ENCODE measurements at places on chromosomes 5 and 9. TPM values are rescaled to one million over a fixed set of nuclear protein-coding genes. Genes with fewer than 3 reads are reported as not detected.

DNA sequence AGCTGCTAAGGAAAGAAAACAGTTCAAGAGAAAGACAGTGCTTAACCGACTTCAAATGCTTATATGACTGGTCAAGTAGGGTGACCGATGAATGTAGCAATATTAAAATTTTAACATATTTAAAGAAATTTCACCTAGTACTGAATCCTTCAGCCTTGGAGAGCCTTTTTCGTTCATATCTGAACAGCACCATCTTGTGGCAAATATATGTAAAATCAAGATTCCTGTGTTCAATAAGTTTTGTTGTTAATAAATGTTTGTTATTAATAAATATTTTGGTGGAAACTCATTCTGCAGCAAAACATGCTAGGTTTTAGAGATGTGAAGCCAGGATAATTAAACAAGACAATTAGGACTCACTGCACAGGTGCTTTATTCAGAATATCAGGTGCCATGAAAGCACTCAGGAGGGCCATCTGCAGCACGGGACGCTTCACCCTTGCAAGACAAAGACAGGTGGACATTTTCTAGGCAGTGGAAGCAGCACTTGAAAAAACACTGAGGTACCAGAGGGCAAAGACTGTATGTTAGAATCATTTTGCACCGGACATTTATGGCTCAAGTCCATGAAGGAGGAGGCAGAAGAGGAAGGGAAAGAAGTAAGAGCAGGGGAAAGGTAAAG, 15.6 kb downstream of the TICAM2 start:
- H3K27me3 ChIP-seq: no peaks in the 10 kb centered on the region
- H3K4me1 ChIP-seq: peaks cover 29% of the 10 kb centered on the region
- no peak overlapping the region for H3K4me3 ChIP-seq
- no peak overlapping the region for H3K27ac ChIP-seq
- no peaks in the 10 kb centered on the region for H3K36me3 ChIP-seq
- DNase-seq: no peak

SV2C gene
- 0.01 TPM for polyA plus RNA-seq

DNA sequence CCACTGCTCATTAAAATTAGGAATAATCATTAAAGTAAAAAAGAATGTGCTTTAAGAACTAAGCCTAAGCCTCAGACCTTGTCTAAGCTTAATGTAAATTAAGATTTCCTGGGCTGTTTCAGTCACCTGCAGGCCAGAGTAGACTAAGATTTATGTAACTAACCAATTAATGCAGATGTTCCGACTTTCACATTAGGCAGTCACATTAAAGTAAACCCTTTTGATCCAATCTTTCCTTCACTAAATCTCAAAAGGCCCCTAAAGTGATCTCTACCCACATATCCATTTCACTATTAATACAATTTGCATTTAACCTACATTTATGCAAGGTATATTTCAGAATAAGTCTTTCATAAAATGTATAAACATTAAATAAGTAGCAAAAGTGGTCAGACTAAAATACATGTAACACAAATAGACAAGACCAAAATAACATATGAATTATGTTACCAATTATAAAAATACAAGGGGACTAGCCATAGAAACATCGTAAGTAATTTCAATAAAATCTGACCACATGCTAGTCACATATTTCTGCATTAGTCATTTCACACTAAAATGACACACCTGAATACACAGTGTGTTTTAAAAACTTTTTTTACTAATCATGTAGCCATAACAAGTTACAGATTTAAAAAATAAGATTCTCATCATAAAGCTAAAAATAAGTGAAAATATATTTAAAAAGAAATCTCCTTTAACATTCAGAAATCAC, 7.7 kb downstream of the NR3C1 start:
- peak overlapping the region; percentile 93 for H3K4me3 ChIP-seq
- DNase-seq: no peak
- peaks cover 55% of the 10 kb centered on the region for H3K4me1 ChIP-seq
- no peaks in the 10 kb centered on the region for H3K27me3 ChIP-seq
- peak overlapping the region; percentile 99 for H3K27ac ChIP-seq

- H3K4me3 ChIP-seq: no peak overlapping the region
- H3K27ac ChIP-seq: no peak overlapping the region
- no peaks in the 10 kb centered on the region for H3K27me3 ChIP-seq
- H3K4me1 ChIP-seq: no peaks in the 10 kb centered on the region
- H3K36me3 ChIP-seq: no peaks in the 10 kb centered on the region
- no peak for DNase-seq
Observed at GRCh38 chr5:53923961-53924360, 363.5 kb downstream of the NDUFS4 start.

- no peaks in the 10 kb centered on the region for H3K27me3 ChIP-seq
- no peak overlapping the region for H3K27ac ChIP-seq
Observed at GRCh38 chr9:118883411-118883810, 485.8 kb downstream of the BRINP1 start.

DNA sequence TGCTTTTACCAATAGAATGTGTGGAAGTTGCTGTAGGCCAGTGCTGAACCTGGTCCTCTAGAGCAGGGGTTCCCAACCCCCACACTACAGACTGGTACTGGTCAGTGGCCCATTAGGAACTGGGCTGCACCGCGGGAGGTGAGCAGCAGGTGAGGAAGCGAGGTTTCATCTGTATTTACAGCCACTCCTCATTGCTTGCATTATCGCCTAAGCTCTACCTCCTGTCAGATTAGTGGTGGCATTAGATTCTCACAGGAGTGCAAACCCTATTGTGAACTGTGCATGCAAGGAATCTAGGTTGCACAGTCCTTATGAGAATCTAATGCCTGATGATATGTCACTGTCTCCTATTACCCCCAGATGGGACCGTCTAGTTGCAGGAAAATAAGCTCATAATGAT, 6.1 kb upstream of the CCDC152 start:
- H3K4me1 ChIP-seq: no peaks in the 10 kb centered on the region
- DNase-seq: no peak
- no peaks in the 10 kb centered on the region for H3K27me3 ChIP-seq
- H3K4me3 ChIP-seq: no peak overlapping the region

- peaks cover 9% of the 10 kb centered on the region for H3K36me3 ChIP-seq
- H3K4me3 ChIP-seq: peak overlapping the region; percentile 91
- H3K4me1 ChIP-seq: peaks cover 9% of the 10 kb centered on the region
- peak overlapping the region; percentile 91 for H3K27ac ChIP-seq
- no peak for DNase-seq
Observed at GRCh38 chr5:110738503-110738811, 350 bp upstream of the SLC25A46 start.

Measured in psoas muscle (tissue), 8 donors.